ENCODE measurements at places on chromosomes 1 and 21.
A peak's percentile ranks its signal among the peaks of the same experiment; 100 is the strongest.

DNA sequence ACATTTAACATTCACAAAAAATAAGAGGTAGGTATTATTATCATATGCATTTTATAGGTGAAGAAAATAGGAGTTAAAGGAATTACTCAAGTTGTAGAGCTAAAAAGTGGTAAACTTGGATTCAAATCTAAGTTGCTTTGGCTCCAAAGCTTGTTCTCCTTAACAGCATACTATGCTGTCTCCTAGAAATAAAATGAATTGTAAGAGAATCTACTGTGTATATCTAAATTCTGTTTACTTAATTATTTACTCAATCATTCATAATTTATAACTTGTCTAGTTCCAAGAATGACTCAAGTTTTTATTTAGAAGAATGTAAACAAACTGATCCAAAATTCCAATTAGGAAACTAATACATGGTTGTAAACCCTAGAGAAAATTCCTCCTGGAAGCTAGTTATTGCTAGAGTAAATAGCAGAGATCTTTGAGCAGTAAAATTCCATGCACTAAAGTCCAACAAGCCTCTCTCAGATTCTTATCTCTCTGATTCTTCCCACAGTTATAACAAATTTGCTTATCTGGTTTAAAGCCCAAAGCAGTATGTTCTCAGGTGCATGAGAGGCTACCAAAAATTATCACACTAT lies 132.5 kb upstream of the DPT start:
- DNase-seq = no peak

DNA sequence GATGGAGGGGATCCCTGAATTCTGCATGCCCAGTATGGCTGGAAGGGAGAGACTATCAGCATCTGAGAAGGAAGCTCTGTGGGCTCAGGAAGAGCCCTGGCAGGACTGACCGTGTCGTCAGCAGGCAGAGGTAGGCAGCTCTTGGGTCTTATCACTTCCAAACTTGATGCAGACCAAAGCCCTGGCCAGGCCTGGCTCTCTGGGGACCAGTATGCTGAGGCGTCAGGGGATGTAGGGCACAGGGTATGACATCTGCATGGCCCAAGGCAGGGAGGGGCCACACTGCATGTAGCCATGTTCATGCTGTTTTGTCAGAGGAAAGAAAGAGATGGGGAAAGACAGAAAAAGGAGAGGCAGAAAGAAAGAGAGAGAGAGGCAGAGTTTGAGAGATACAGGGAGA lies 6.3 kb downstream of the FGR start:
- DNase-seq = no peak

DNA sequence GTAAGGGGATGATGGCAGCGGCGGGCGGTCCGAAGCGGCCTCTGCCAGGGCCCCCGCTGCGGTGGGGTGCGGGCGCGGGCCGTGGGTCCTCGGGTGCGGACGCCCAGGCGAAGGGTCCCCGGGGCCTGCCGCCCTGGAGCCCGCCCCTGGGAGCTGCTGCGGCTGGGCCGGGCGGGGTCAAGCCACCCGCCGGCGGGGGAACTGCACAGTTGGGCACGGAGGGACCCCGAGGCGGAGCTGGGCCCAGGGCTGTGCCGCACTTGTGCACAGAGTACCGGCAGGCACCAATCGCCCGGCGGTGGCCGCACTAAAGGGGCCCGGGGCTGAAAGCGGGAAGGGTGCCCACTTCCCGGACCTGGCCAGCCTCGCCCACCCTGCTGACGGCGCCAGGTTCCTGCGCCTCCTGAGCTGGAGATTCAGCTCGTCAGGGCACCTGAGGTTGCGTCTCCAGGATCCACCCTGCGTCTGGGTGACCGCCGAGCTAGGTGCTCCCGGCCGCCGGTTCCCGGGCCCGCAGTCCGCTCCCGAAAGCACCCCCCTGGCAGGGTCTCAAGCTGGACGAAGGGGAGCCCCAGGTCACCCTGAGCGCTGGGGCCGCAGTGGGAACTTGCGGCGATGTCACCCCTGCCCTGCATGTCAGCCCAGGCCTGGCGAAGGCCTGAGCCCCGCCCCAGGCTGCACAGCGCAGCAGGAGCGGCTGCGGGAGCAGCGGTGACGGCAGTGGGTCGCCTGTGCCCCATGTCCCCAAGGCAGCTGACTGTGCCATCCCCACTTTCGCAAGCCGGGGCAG lies 56.7 kb upstream of the ETV3 start:
- no peak for DNase-seq

GRCh38 chr1:90952906-90953305 lies 68.9 kb downstream of the ZNF644 start:
- no peak for DNase-seq

GRCh38 chr1:212607206-212607912 lies 1.2 kb upstream of the ATF3 start:
- DNase-seq = no peak

- DNase-seq = no peak
Observed at GRCh38 chr1:175892686-175893085, 149.3 kb upstream of the TNR start.

DNA sequence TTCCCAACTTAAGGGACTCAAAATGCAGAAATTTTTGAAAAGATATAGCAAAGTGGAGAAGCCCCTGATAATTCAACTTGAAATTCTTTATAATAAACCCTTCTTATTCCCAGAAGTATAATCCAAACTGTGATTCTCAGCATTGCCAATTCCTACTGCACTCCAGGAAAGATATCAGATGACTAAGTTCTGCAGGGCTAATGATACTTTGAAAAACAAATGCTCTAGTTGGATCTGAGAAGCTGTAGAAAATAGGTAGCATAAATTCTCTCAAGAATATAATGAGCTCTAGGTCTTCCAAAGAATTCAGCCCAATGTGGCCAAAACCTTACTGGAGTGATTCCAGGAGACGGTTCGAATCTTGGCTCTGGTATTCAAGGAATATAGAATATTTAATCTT lies 294.0 kb upstream of the PTBP2 start:
- DNase-seq = no peak

DNA sequence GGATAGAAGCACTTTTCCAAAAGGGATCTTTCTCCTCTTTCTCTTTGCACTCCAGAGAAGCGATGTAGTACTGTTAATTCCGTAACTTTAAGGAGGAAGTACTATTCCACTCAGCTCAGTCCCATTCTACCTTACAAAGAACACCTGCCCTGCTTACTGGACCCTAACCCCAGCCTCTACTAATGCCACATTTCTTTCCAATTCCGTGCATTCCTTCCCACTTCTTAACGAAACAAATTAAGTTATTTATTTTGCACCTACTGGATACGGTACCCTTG lies 511 bp downstream of the NDC1 start:
- DNase-seq = no peak

DNA sequence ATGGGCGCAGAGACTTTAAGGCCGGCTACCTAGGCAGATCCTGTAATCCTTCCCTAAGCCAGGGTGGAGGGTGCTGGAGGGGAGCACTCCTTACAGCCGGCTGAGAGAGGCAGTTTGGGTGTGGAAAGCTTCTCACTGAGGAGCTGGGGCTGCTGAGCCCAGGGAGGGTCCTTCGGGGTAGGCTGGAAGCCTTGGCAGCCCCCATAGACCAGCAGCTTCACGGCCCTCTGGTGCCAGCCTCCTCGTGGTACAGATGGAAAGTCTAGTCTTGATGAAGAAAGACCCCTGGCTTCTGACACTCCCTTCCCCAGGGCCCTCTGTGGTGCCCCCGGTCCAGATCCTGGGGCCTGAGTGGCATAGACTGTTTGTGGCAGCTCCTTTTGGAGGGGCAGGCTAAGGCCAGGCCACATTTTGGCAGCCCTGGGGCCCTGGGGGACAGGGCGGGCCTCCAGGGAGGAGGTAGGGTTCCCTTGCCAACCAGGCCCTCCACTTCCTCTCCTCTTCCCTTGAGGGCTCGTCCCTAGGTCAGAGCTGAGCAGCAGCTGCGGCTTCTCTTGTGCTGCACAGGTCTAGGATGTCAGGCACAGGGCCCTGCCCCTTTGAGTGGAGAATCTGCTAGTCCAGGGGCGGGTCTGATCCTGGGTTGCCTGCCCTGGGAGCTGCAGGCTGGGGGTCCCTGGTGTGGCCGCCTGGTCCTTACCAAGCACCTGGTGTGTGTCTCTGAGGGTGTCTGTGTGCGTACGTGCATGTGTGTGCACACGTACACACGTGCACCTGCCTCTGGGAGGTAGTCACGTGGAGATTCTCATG lies 4.8 kb downstream of the AMPD2 start:
- DNase-seq = no peak

- DNase-seq = no peak
Observed at GRCh38 chr1:55061706-55062321, 22.5 kb downstream of the PCSK9 start.

- no peak for DNase-seq
Observed at GRCh38 chr1:221851336-221851735, 109.4 kb upstream of the DUSP10 start.

DNA sequence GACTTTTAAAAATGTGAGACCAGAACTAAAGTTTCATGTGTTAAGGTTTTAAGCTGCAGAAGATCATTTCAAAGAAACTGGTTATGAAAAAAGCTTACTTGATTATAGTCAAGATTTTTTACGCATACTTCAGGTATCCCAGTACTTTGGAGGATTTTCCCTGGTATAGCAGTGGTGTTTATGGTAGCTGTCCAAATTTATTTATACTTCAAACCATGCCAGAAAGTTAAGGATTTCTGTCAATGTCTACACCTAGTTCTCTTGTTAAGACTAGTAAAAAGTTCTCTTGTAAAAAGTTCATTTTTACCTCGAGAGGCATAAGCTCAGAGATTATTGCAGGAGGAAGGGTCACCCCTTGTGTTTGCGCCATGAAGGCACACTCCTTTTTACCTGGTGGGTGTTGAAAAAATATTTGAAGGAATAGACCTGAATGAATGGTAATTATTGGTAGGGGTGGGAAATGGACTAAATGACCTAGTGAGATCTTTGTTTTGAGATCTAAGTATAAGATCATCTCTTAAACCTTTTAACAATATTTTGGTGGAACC lies 2.8 kb downstream of the DYRK1A start:
- no peak for DNase-seq

GRCh38 chr1:221776495-221777301 lies 34.8 kb upstream of the DUSP10 start:
- DNase-seq = no peak

DNA sequence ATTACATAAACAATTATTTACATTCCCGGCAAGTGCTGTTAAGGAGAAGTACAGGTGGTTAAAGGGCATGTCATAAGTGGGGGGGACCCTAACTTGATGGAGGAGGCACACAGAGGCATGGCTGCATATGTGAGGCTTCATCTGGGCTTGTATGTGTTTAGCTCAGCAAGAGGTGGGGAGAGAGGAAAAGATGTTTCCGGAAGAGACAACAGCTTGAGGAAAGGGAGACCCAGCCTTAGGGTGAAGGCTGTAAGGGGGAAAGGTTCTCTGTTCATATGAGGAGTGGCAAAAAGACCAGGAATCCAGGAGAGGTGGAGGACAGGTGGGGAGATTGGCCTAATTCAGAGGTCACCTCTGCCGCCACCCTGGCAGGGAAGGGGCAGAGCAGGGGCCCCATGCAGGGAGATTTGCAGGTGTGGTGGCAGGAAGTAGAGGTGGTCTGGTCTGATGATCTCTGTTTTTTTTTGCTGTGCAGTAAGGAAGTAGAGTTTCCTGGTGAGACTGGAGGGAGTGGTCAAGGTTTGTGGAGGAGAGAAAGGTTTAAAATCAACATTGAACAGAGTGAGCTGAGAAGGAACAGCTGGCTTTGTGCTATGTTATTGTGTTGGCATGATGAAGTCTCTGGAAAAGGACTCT lies 9.0 kb downstream of the TRAF5 start:
- no peak for DNase-seq

DNA sequence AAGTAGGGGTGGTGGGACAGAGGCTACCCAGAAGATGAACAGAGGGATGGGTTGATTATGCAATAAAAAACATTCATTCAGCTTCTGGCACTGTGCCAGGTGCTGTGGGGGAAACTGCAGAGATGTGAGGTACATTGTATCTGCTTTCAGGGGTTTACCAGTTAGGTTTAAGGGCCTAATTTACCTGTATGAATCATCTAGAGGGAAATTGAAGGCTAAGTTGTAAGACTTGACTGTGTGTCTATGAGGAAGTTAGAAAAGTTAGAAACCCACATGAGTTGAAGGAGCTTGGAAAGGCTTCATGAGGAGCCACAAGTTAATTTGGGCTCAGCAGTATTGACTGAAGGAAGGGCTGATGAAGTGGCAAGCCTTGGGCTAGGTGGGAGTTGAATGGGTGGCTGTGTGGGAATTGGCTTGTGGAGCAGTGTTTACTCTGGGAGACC lies 36.7 kb upstream of the APOBEC4 start:
- no peak for DNase-seq

DNA sequence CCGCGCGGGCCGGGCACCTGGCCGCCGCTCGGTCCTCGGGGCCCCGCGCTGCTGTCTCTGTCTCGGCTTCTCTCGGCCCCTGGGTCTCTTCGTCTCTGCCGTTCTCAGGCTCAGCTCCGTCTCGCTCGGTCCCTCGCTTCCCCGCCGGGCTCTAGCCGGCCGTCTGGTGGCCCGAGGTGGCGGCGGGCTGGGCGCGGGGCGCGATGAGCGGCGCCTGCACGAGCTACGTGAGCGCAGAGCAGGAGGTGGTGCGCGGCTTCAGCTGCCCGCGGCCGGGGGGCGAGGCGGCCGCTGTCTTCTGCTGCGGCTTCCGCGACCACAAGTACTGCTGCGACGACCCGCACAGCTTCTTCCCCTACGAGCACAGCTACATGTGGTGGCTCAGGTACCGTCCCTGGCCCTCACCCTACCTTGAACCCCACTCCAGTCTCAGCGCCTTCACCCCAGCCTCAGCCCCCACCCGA lies 355 bp downstream of the SHISAL2A start:
- DNase-seq = peak; percentile 18

- DNase-seq = no peak
Observed at GRCh38 chr1:171188388-171189266, 3.5 kb downstream of the FMO2 start.

GRCh38 chr1:4796161-4797015 lies 142.0 kb downstream of the AJAP1 start:
- no peak for DNase-seq

DNA sequence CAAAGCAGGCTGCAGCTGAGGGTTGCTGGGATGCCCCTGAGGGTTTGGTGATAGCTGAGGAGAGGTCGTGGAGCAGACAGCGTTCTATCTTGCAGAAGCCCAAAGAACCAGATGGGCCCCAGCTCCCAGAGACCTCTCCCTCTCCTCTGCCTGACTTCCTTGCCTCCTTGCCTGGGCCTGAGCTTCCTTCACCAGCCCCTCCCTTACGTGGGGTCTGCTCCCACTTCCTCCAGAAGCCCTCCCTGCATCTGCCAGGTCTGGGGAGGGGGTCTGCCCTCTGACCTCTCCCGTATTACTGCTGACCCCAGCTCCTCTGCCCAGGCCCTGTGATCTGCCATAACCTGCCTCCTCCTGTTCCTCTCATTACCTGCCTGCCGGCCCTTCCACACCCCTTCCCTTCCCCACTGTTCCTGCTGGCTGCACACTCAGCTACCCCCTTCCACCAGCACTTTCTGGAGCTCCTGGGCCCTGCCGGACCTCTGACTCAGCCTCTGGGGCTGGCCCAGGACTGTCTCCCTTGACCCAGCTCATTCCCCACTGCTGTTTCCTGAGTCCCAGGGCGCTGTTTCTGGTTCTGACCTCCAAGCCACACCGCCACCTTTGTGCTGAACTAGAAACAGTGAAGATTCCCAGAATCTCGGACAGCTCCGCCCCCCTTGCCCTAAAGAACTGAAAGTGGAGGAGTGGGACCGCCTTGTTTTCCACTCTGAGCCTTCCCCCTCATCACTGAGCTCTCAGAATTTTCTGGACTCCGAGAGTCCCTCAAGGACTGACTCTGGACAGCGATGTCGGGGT lies 237.7 kb upstream of the C1orf174 start:
- no peak for DNase-seq
